Activated CD4-positive, alpha-beta T cell treated with anti-CD3 and anti-CD28 coated beads, Interleukin-2, amount 50 U/mL, for 24 hours (primary cell): ENCODE measurements at places on chromosomes 5 and 9.

- no peak for DNase-seq
Measured at GRCh38 chr5:95959888-95960666, 1.6 kb downstream of the ELL2 start.

DNA sequence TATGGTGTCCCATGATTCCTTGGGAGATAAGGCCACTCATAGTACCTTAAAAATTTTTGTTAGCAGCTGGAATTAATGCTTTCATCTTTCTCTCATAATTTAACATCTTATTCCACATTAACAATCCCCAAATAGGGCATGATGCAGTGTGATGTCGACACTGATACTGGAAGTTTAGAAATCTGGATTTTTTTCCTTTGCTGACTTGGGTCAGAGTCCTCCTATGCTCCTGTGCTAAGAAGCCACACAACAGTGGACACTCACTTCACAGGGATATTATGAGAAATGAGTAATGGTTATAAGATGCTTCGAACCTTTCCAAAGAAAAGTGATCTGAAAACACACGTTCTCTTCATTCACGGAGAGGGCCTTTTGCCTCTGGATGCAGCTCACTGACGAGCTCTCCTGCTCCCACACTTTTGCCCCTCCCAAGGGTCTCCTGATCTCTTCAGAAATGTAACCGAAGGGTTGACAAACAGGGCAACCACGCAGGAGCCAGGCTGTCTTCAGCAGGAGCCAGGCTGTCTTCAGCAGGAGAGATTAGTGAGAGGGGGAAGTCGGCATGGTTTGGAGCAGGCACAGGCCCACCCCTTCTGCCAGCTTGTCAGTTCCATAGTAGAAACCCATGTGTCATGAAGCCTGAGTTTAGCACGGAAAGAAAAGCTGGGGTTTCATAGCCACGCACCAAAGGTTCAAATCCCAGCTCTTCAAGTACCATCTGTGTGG, 247.8 kb downstream of the AOPEP start:
- no peak for DNase-seq

DNA sequence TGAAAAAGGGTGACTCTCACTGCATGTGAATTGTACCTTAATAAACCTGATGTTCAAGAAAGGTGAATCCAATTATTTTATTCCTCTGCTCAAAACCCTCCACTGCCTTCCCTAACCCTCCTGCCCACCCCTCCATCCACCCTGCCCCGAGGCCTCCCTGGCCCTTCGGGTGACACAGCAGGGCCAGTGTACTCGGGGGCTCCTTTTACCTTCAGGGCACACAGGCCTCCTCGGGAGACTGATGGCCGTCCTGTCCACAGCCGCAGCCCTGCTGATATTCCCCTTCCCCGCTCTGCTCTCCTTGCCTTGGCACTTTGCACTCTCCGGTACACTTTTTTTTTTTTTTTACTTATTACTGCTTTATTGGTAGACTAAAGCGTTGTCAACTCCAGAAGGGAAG, 234.0 kb downstream of the CACNA1B start:
- DNase-seq, result no peak

DNA sequence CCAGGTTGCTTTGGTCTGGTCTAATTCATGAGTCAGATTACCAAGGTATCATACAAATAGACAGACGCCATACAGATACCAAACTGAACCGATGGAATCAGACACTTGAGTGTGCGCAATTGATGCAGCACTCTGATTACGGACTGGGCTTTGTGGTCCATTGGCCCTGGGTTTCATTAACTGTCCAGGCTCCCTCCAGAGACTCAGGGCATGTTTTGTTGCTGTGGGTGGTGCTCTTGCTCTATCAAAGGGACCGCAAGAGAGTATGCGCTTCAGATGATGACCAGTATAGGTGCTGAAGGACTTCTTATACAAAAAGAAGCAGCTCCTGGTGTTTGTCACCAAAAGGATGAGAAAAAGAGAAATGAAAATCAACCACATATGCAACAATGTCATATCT, 36.9 kb upstream of the ANKRD55 start:
- no peak for DNase-seq

- DNase-seq, result no peak
Measured at GRCh38 chr5:53890490-53890889, 330.1 kb downstream of the NDUFS4 start.

DNA sequence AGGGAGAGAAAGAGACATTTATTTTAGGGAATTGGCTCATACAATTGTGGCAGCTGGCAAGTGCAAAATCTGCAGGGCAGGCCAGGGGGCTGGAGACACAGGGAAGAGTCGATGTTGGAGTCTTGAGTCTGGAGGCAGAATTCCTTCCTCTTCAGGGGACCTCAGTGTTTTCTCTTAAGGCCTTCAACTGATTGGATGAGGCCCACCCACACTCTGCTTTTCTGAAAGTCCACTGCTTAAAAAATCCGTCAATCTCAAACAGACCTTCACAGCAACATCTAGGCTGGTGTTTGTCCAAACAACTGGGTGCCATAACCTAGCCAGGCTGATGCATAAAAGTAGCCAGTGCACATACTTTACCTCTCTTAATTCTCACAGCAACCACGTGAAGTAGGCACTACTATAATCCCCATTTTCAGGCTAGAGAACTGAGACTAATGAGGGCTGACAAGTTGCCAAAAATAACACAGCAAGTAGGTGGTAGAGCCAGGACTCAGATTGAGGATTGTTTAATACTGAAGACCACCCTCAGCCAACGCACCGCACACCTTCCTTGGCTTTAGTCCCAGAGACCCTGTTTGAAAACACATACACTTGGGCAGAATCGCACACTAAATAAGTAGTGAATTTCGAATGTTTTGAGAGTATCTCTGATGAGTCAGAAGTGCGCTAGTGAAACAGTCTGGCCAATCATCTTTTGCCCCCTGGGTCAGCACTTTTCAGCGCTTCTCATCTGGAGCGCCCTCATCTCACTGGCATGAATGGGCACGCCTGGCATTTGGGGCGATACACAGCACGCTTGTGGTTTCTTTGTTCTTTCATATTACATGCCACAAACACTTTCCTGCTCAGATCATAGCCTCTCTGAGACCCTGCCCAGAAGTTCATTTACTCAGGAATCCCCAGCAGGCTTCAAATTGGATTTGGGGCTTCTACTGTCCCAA, 591.4 kb downstream of the CCDC171 start:
- no peak for DNase-seq

DNA sequence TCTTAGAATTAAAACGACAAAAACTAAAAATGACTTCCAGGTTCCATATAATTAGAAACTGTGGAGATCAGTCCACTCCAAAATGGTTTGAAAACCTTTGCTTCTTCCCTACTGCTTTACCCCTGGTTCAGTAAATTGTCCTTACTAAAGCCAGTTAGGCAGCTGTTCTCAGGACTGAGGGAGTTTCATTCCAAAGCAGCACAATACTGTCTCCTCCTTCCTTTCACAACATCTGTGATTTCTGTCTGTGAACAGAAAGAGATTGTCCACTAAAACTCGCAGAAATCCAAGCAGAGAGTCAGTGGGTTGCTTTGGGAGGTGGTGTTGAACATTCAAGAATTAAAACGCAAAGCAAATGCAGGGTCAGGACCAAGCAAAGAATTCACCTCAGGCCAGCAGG, 740.8 kb upstream of the ZNF608 start:
- DNase-seq, result no peak

DNA sequence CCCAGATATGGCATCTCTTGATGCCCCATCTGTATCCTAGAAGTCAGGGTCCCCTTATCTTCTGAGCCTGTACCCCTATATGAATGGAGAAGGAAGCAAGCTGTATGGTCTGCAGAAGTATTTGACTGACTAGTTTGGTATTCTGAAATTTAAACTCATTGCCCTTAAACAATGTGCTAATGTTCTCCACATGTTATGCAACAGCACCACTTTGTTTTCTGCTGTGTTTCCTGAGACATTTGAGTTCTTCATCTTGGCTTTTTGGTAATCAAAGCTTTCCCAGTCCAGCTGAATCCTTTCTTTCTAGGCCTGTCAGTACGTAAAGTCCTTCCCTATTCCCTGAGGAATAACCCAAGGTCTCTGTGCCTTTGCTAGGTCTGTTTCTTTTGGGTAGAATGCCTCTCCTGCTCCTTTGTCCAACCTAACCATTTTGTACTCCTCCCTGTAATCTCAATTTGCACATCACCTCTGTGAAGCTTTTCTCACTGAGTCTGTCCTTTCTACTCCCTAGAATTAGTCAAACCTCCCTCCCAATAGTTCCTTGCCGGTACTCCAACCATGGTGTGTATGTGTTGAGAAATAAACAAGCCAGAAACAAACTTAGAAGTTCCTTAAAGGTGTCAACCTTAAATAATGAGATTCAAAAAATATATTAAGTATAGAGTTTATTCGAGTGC, 72.1 kb upstream of the HSPB3 start:
- DNase-seq, result no peak

DNA sequence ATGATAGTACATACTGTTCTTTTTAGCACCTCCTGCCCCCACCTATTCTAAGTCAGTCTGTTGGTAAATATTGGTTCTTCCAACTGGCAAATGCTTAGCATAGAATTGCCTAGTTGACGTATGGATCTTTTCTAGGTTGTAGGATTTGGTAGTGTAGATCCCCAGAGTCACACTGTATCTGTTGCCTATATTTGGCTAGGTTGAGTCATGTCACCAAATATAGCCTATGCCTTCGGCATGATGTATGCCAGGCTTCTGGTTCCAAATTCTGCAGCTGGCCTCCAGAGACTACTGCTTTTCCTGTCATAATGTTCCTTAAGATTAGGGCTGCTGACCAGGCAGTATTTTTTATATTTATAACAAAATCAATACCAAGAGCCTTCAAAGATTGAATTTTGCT, 38.2 kb downstream of the CPEB4 start:
- no peak for DNase-seq

DNA sequence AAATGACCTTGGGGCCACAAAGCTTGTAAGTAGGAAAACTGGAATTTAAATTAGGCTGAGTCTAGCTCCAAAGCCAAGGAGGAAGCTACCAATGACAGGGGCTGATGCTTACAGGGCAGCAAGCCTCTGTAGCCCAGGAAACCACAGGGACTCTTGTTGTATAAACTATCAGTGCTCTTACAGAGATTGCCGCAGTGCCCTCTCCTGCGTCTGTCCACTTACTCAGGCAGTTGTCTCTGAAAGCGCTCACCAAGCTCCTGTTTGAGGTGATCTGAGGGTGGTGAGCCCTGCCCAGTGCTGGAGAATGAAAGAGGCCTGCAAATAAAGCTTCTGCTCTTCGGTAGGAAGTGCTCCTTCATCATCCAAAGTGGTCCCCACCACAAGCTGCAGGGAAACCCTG, 498.8 kb downstream of the ARHGEF28 start:
- DNase-seq, result no peak

- no peak for DNase-seq
Measured at GRCh38 chr5:82992646-82993045, 84.5 kb downstream of the TMEM167A start.

- DNase-seq, result no peak
Measured at GRCh38 chr5:78647351-78647818, 1.2 kb downstream of the LHFPL2 start.

GRCh38 chr5:55418994-55419968, 111.5 kb downstream of the MTREX start:
- no peak for DNase-seq

- DNase-seq, result no peak
Measured at GRCh38 chr9:36116593-36116992, 19.9 kb upstream of the GLIPR2 start.

DNA sequence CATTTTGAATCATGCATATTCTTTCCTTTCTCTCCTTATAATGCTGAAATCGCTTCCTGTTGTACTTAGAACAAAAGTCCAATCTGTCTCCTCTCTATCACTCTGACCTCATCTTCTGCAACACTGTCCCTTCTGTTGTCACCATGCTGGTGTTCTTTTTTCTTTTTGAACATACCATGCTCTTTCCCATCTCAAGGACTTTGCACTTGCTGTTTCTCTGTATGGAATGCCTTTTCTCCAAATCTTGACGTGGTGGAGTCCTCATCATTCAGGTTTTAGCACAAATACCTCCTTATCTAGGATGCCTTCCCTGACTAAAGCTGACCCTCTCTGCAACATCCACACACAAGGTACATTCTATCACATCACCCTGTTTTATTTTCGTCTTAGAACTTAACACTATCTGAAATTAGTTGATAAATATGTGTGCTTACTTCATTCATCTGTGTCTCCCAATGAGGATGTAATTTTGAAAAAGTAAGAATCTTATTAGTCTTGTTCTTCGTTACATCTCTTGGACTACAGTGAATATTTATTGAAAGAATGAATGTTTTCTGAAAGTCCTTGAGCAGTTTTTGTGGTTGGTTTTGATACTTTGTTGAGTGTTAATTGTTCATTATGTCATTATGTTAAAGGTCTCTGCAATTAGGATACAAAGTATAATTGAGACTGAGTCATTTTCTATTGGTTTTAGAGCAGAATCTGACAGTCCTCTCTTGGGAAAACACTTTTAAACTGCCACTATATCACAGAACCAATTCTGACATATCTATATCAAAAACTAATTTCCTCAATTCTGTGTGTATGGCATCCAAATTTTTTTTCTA, 145.3 kb upstream of the RASA1 start:
- DNase-seq, result no peak

- DNase-seq, result no peak
Measured at GRCh38 chr9:38109601-38110000, 40.6 kb upstream of the SHB start.

- DNase-seq, result no peak
Measured at GRCh38 chr5:6447384-6448140, 1.1 kb upstream of the UBE2QL1 start.

- DNase-seq, result no peak
Measured at GRCh38 chr5:39518516-39518915, 93.7 kb upstream of the DAB2 start.

- DNase-seq, result no peak
Measured at GRCh38 chr5:108862211-108862610, 114.5 kb downstream of the FER start.

DNA sequence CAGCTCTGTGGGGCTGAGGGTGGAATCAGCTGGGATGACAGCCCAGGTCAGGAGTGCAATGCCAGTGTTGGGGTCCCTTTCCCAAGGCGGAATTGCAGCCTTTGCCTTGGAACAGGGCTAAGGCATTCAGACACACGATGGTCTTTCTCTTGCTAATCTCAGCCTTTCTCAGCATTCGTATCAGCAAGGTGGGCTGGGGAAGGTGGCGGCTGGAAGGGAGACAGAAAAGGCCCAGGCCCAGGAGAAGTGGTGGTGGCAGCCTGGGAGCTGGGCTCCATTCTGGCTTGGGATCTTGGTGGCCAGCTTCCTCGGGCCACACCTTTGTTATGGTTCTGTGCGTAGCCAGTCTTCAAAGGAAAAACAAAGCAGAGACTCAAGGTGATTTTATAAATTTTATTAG, 1.1 kb upstream of the ARHGEF28 start:
- no peak for DNase-seq

GRCh38 chr5:77993855-77994318, 217.7 kb upstream of the TBCA start:
- DNase-seq, result no peak

GRCh38 chr9:136978073-136978864, 965 bp downstream of the PTGDS start:
- peak; percentile 38 for DNase-seq

GRCh38 chr5:96252596-96252995, 180.5 kb downstream of the PCSK1 start:
- DNase-seq, result no peak

DNA sequence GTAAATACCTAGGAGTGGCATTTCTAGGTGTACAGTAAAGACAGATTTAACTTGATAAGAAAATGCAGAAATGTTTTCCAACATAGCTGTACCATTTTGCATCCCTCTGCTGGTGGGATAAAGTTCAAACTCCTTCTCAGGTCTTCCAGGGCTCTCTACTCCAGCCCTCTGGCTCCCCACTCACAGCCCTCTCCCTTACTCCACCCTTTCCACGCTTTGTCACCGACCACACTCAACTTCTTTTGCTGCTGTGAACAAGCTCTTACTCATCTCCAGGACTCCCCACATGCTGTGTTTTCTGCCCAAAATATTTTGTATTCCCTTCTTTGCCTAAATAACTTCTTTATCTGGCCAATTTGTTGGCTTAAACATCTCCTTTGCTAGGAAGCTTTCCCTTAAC, 90.6 kb upstream of the OSMR start:
- DNase-seq, result no peak
